Forelimb muscle (tissue), 1 donor: ENCODE measurements at places on chromosomes 13 and 19. TPM values are rescaled to one million over a fixed set of nuclear protein-coding genes. Genes with fewer than 3 reads are reported as not detected.

The HRC gene
- 178 TPM for polyA plus RNA-seq

The CLIP3 gene
- polyA plus RNA-seq: 15.5 TPM

The ZNF723 gene
- polyA plus RNA-seq: not detected

The PLEKHJ1 gene
- 64.0 TPM for polyA plus RNA-seq

The TEX29 gene
- polyA plus RNA-seq: 0.30 TPM

The HSH2D gene
- polyA plus RNA-seq: 0.30 TPM

The LSR gene
- polyA plus RNA-seq: 3.7 TPM

The ZNF540 gene
- 1.9 TPM for polyA plus RNA-seq
